SW 1271 (cell line): ENCODE measurements at places on chromosomes 2 and 18.

- DNase-seq, result no peak
Measured at GRCh38 chr2:25129901-25130520, 38.4 kb downstream of the POMC start.

GRCh38 chr2:85704800-85705679 is 10.9 kb downstream of the GNLY start:
- DNase-seq, result no peak

DNA sequence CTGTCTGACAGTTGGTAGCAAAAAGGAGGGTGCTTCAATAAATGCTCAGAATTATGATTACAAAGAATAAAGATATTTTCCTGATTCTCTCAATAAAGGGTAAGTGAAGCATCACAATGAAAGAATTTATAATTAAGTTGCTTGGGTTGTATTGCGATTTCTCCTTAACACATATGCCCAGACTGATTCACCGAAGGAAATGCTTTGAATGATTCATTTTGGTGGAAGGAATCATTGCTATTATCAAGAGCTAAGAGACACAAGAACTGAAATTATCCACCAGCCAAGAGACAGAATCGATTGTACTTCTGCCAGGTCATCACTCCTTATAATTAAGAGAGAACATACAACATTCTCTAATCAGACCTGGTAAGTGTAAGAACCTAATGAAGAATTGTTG is 301.4 kb downstream of the NR4A2 start:
- DNase-seq, result no peak

DNA sequence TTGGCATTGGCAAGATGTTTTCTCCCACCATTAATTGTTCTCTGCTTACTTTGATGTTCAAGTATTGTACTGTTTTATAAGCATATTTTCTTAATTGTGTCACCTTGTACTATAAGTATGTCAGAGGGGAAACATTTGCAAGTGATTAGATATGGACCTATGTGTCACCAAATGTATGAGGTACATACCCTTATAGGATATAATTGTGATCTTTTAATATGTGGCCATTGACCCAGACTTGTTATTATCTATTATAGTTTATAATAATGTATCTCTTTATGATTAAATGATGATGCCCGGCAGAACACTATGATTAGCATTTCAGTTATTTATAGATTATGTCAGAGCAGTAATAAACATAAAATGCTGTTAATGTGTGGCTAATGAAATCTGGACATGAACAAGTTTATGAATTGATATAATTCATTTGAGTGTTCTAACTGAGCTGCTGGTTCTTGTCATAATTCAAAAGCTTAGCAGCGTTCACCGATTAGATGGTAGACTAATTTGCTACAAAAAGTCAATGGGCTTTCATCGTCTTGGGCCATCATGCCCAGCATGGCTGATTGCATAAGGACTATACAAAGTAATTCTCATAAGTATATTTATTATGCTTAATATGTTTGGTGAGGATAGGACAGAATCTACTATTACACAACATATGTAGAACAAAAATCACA is 480.9 kb upstream of the FANCL start:
- no peak for DNase-seq

DNA sequence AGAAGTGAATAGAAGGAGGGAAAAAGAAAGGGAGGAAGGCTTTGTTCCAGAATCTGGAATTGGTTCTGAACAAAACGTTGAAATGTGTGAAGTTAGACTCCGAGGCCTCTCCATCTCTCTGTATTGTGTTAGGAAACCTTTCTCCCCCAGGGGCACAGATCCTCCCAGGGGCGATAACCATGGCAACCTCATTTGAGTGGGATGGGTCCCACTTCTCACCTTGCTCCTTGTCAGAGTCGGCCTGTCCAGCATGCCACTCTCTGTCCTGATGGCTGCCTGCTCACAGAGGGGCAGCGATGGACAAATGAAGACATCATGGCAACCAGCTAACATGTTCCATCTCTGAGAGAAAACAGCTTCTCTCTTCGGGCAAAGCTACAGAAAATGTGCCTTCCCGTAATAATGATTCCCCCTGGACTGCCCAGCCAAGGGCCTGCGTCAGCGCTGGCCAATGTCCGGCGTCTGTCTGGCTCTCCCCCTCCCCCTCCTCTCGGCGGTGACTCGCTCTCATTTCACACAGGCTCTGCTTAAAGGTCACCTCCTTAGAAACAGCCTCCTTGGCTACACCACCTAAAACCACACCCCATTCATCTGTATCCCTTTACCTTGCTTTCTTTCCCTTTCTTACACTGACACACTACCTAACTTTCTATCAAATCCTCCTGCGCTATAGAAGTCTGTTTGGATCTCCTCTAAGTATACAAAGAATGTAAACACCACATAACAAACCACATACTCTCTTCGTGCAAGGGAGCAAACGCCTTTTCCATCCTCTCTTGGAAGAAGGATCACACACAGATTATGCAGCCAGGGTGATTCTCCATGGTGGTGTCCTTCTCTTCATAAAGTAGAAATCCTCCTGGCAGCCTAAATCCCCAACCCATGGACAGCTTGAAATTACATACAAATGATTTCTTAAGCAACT is 32.1 kb upstream of the TTC39C start:
- DNase-seq, result no peak

GRCh38 chr2:9918275-9918674 is 33.2 kb upstream of the GRHL1 start:
- DNase-seq, result no peak

GRCh38 chr18:51912381-51912780 is 427.6 kb upstream of the DCC start:
- DNase-seq, result no peak

- DNase-seq, result no peak
Measured at GRCh38 chr2:231394211-231395141, 1.0 kb upstream of the B3GNT7 start.

- DNase-seq, result no peak
Measured at GRCh38 chr18:55470826-55471225, 117.2 kb downstream of the TCF4 start.

GRCh38 chr18:49639643-49640391 is 78.0 kb downstream of the LIPG start:
- DNase-seq, result no peak

DNA sequence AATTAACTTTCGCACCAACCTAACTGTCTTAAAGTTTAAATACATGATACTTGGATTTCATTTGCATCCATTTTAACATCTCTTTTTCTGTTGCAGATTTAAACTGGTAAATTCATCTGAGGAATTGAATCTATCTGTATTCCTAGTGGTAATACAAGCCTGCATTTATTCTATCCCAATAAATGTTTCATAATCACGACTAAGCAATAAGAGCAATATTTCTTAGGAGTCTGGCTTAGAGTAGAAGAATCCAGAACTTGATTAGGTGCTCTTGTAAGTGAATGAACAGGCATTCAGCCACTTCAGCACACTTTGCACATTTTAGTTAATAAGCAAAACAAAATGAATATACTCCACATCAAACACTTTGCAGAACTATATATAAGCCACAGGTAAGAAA is 27.0 kb downstream of the MSH6 start:
- DNase-seq, result no peak

DNA sequence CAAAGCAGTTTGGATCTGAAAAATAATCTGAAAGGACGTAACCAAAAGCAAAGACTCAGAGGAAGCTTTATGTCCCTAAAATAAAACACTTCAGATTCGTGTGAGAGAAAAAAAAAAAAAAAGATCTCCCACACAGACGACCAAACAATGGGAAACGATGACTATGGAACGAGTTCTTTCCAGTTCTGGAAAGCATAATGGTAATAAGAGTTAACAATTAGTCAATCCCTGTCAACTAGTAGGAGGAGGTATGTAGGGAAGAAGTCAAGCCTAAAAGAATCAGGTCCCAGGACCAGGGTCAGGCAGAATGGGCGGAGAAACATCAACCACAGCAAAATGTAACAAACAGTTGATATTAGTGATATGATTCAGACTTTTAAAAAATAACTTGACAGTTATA is 170.3 kb upstream of the SETBP1 start:
- no peak for DNase-seq

GRCh38 chr2:171893824-171894611 is at the start of gene SLC25A12:
Gene SLC25A12, minus strand, starts transcription at chr2:171894244. Its CDS starts 30 bp downstream, at chr2:171894214.
- DNase-seq, result peak; percentile 20
